ENCODE measurements at places on chromosomes 3 and 15. TPM values are rescaled to one million over a fixed set of nuclear protein-coding genes. Genes with fewer than 3 reads are reported as not detected.
A peak's percentile ranks its signal among the peaks of the same experiment; 100 is the strongest.

Gene ARNT2
- total RNA-seq: 20.1 TPM

Gene GABRR3
- total RNA-seq: not detected

Gene LXN
- total RNA-seq: 20.7 TPM

Gene CFAP91
- total RNA-seq: 11.9 TPM

Gene CFAP92
- total RNA-seq: 5.3 TPM

Gene TRH
- total RNA-seq: 0.19 TPM

GRCh38 chr15:89740137-89740536, 10.9 kb downstream of the MESP1 start:
- no peaks in the 10 kb centered on the region for H3K36me3 ChIP-seq
- peaks cover 14% of the 10 kb centered on the region for H3K27me3 ChIP-seq
- no peak overlapping the region for H3K4me3 ChIP-seq
- H3K27ac ChIP-seq: no peak overlapping the region
- no peaks in the 10 kb centered on the region for H3K4me1 ChIP-seq

DNA sequence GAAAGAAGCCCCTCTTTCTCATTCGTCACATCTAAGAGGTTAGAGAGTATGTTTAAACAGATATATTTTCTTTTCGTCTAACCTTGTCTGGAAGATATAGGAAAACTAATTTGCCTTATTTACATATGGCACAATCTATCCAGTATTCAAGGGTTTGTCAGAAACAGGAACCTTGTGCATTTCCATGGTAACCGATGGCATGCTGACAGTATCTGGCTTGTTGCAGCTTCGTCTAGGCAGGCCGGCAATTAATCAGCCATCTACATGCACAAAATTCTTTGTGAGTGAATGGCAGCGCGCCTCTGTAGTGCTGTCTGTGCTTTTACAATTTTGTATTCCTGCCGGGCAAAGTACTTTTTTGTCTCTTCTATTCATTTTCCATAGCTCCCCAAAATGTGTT, 294.0 kb upstream of the SOX2 start:
- peaks cover 42% of the 10 kb centered on the region for H3K4me1 ChIP-seq
- no peak overlapping the region for H3K27ac ChIP-seq
- no peak overlapping the region for H3K4me3 ChIP-seq
- no peaks in the 10 kb centered on the region for H3K36me3 ChIP-seq
- no peaks in the 10 kb centered on the region for H3K27me3 ChIP-seq

DNA sequence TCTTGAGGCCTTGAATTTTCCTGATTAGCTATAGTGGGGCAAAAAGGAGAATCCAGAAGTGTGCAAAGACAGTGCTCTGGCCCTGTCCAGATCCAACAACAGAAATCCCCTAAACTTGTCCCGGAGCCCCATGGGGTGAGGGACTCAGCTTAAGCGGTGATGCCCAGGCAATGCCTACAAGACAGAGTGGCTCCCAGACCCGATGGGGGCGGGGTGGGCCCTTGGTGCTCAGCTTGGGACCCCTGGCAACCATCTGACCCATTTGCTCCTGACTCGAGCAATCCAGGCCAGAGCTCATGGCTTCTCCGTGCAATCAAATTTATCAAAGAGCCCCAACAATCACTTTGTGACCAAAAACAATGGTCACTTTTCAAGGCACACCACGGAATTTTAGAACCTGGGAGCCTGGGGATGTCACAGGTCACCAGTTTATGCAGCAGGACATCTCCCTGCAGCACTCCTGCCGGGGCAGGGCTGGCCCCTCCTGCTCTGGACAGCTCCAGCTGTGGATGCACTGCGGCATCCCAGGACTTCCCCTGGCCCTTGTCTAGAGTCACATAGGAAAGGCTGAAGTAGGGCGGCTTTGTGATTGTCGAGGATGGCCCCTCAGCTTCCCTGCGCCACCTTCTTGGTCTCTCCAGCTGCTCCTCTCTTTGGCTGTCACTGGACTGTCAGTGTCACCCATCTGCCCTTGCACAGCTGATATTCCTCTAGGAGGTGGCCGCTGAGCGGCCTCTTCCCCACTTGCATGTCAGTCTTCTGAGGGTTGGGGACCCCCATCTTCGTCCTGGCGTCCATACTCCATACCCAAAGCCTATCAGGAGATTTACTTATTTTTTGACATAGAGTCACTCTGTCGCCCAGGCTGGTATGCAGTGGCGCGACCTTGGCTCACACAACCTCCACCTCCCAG, 28.4 kb downstream of the RGMA start:
- H3K27ac ChIP-seq: peak overlapping the region; percentile 92
- peaks cover 72% of the 10 kb centered on the region for H3K4me1 ChIP-seq
- H3K36me3 ChIP-seq: no peaks in the 10 kb centered on the region
- peak; percentile 49 for DNase-seq
- H3K27me3 ChIP-seq: no peaks in the 10 kb centered on the region
- H3K4me3 ChIP-seq: no peak overlapping the region

- H3K4me1 ChIP-seq: no peaks in the 10 kb centered on the region
- peaks cover 6% of the 10 kb centered on the region for H3K36me3 ChIP-seq
- no peak for DNase-seq
- H3K4me3 ChIP-seq: no peak overlapping the region
Measured at GRCh38 chr15:65896236-65896635, 26.9 kb downstream of the RAB11A start.

- no peak for DNase-seq
- H3K36me3 ChIP-seq: no peaks in the 10 kb centered on the region
- H3K27ac ChIP-seq: no peak overlapping the region
- no peak overlapping the region for H3K4me3 ChIP-seq
- peaks cover 22% of the 10 kb centered on the region for H3K4me1 ChIP-seq
- no peaks in the 10 kb centered on the region for H3K27me3 ChIP-seq
Measured at GRCh38 chr3:169522595-169523529, 140.7 kb downstream of the MECOM start.

GRCh38 chr3:4837374-4837930, 141.8 kb upstream of the BHLHE40 start:
- no peaks in the 10 kb centered on the region for H3K27me3 ChIP-seq
- no peaks in the 10 kb centered on the region for H3K36me3 ChIP-seq
- no peak for DNase-seq
- no peaks in the 10 kb centered on the region for H3K4me1 ChIP-seq
- H3K27ac ChIP-seq: no peak overlapping the region

- DNase-seq: no peak
- H3K27ac ChIP-seq: no peak overlapping the region
- H3K4me3 ChIP-seq: peak overlapping the region; percentile 67
- no peaks in the 10 kb centered on the region for H3K27me3 ChIP-seq
- H3K36me3 ChIP-seq: no peaks in the 10 kb centered on the region
Measured at GRCh38 chr15:75335313-75335704, 554 bp upstream of the COMMD4 start.

DNA sequence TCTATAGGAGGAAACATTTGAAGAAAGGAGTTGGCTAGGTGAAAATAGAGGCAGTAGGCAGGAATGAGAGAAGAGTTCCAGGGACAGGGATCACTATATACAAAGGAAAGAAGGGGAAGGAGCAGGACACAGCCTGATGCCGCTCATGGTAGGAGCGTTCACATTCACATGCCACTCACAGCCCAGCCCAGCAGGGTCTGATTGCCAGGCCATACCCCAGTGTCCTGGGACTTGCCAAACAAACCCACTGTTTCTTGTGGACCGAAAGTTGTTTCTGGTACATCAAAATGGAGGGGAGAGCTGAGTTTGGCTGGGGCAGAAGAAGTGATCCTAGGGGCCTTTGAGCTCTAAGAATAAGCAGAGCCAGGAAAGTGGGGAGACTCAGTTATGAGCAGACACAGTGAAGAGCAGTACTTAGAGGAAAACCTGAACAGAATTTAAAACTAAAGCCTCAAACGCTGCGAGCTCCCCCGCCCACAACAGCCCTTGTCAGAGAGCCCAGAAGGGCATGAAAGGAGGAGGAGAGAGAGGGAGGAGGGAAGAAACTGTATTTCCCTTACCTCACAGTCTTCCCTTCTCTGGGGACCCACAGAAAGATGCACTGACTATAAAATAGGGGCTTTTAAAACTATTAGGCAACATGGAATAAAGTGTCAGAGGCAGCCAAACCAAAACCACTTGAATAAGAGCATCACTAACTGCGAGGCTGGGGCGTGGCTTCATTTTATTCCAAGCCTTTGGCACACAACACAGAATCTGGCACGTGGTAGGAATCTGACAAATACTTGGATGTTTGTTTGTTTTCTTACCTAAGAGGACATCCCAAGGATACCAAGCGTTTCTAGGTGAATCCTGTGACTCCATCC, 129.0 kb downstream of the RPL22L1 start:
- H3K4me1 ChIP-seq: no peaks in the 10 kb centered on the region
- no peak for DNase-seq
- H3K27me3 ChIP-seq: no peaks in the 10 kb centered on the region
- no peak overlapping the region for H3K4me3 ChIP-seq
- no peak overlapping the region for H3K27ac ChIP-seq

- H3K27me3 ChIP-seq: no peaks in the 10 kb centered on the region
- no peak overlapping the region for H3K27ac ChIP-seq
- DNase-seq: no peak
- H3K4me3 ChIP-seq: no peak overlapping the region
- no peaks in the 10 kb centered on the region for H3K36me3 ChIP-seq
Measured at GRCh38 chr3:25945836-25946235, 155.9 kb downstream of the OXSM start.

DNA sequence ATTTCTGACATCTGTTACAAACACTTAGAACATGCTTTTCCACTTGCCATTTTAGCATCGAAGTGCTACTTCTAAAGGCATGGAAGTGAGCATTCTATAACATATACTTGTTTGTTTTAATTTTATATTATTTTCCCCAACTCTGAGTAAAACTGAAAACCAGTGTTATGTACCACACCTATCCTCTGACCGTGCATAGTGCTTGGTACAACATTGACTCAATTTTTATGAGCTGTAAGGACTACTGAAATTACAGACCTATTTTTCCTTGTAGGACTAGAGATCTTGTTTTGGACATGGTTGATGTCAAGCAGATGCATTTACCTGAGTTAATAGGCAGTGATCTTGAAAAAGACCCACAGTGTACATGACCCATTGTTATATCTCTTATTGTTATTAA, 51.5 kb upstream of the CCNB2 start:
- DNase-seq: no peak
- H3K36me3 ChIP-seq: peaks cover 25% of the 10 kb centered on the region
- H3K27me3 ChIP-seq: no peaks in the 10 kb centered on the region
- H3K4me3 ChIP-seq: no peak overlapping the region
- no peak overlapping the region for H3K27ac ChIP-seq
- no peaks in the 10 kb centered on the region for H3K4me1 ChIP-seq
